T1000 (cell line): ENCODE measurements at places on chromosomes 6 and 20.

DNA sequence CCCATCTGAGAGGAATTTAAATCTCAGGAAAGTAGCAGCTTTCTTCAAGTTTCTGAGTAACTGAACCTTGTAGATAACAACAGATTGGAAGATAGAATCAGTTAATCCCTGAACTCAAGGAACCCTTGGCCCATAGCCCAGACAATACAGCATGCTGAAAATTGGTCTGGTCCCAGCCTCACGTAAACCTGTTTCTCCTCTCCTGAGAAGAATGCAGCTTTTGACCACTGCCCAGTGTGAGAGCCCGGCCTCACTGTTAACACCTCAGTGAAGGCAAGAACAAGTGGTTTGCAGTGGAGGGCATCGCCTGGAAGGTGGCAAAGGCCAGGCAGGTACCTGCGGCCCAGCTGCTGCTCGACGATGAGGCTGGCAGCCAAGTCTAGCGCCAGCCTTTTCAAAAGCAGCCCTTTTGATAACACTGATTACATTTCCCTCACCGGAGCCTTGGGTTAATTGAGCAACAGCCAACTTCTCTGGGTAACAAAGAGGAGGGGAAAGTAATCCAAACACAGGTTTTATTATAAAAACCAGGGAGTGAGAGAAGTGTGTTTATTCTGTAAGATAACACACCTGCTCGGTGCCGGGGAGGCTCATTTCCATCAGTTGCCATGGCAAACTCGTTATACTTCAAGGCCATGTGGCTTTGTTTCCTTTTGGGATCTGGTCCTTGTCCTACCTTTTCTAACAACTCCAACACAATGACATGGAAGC, 54.0 kb downstream of the TRAF3IP2 start:
- no peak for DNase-seq

DNA sequence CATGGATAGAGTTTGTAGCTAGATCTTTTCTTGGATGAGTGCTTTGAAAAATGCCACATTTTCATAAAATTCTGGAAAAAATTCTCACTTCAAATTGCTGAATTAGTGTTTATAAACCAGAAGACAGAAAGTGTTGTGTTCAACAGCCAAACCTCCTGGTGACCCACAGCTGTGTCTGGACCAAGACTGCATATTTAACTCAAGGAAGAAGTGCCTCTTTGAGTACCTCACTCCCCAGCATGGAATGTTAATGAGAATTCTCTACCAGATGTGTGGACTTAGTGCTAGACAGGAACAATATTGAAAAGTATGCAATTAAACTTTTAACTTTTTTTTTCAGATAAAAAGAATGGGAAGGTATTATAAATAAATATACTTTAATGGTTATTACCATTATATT, 609.3 kb downstream of the COL12A1 start:
- DNase-seq, result no peak

DNA sequence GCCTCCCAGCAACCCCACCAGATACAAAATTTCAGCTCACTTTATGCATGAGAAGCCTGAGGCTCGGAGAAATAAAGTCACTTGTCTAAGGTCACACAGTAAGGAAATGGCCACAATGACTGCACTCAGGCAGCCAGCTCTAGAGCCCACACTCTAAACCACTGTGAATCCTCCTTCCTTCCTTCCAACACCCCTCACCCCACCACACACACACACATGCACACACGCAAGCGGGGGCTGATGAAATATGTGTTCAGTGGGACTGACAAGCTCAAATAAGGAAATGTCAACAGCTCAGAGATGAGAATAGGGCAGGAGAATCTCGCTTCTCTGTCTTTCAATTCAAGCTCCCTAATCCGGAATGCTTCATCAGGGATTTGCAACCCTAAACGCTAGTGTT, 6.0 kb upstream of the BPIFA1 start:
- no peak for DNase-seq

GRCh38 chr6:45074439-45074838, 253.7 kb upstream of the RUNX2 start:
- DNase-seq, result no peak

DNA sequence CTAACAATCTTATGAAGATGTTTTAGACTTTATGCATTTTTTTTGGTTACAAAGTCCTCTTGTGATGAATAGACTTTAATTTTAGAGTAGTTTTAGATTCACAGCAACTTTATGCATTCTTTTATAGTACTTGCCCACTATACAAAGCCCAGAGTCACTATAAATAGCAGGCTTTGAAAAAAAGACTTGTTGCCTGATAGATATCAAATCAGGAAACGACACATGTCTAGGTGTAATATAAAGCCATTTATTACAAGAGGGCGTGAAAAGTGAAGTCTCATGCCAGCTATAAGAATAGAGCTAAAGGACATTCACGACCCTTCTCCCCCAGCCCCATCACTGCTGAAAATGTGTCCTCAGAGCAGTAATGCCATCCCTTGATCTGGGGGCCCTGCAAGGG, 78.0 kb upstream of the MRPS10 start:
- no peak for DNase-seq

DNA sequence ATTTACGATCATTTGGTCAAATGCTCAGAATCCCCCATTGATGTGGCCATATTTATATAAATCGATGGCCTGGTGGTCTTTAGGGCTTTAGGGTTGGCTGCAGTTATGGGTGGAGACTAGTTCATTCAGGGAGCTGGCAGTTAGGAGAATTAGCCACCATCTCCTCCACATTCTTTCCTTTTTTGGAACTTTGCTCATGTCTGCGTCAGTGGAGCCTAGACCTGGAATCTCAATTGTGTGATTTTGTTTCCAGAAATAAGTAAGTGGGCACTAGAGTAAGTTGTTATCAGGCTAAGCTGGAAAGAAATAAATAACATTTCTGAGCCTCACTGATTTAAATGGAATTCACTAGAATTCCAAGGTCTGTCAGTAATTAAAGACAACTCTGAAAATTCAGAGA, 29.0 kb upstream of the ELOVL5 start:
- no peak for DNase-seq

DNA sequence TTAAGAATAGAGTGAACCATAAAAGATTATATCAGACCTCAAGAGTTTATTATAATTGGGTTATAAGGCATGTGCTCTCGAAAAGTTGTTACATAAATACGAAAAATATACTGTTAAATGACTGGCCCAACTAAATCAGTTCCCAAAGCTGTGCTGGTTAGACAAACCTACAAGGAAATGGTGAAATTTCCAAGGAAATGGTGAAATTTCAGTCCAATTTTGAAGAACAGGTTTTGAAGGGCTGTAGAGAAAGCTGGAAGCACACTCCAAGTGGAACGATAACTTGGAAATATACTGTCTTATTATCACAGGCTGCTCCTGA, 400 bp upstream of the TRMT11 start:
- no peak for DNase-seq

GRCh38 chr20:40891351-40891750, 137.3 kb upstream of the TOP1 start:
- no peak for DNase-seq

DNA sequence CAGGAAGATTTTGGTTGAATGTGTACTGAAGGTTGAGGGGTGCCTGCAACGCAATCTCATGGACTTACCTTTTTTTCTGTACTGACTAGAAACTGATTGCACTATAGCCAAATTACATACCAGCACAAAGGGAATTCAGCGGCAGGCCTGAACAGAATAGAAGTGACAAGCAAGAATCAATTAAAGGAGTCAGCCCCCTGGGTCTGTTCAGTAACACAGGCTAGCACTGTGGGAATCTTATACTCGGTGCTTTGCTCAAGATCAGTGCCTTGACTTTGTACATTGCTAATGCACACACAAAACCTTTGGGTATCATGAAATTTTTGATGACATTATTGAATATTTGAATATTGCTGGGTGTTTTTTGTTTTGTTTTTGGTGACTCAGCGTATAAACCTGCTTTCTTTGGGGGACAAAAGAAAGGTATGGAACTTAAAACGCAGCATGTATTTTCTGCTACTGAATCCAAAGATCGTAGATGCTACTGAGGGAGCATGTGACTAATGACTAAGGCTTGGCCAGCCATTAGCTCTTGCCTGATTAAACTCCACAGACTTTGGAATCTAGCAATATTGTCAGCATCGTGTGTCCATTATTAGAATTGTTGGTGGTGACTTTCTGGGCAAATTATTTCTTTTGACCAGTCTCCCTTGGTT, 236.6 kb downstream of the ARID1B start:
- DNase-seq, result no peak

DNA sequence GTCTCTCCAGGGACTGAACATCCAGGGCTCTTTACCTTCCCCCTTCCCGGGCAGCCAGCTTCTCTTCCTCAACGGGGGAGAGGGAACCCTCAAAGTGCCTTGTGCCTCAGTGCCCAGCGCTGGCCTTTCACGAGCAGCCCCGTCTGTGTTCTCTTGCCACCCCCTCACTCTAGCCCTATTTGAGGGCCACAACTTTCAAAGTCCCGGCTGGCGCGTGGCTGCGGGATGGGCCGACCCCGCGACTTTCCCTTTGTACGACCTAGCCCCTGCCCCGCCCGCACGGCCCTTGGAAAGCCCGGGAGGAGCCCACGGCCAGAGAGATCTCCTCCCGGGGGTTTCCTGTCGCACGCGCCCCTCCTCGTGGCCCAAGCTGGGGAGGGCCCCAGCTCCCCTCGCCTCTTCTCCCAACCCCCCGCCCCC, 559 bp downstream of the SCRT2 start:
- DNase-seq, result no peak

GRCh38 chr20:63177134-63177784, 38.7 kb downstream of the YTHDF1 start:
- no peak for DNase-seq

DNA sequence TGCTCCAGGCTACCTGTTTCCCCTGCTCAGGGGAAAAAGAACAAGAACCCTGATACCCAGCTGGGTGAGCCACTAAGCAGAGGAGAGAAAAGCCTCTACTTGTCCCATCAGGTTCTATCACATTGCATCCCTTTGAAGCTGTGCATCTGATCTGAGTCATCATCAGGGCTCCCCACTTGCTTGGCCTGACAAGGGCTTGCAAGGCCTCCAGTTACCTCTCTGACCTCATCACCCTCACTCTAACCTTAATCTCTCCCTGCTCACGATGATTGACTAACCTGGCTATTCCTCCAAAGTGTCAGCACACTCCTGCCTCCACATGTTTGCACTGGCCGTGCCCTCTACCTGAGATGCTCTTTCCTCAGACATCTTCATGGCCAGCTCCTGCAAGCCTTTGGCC, 309.5 kb upstream of the CHD6 start:
- no peak for DNase-seq

GRCh38 chr6:170207586-170208181, 83.2 kb downstream of the DLL1 start:
- no peak for DNase-seq

GRCh38 chr20:63931735-63932134, 24.5 kb downstream of the UCKL1 start:
- no peak for DNase-seq

DNA sequence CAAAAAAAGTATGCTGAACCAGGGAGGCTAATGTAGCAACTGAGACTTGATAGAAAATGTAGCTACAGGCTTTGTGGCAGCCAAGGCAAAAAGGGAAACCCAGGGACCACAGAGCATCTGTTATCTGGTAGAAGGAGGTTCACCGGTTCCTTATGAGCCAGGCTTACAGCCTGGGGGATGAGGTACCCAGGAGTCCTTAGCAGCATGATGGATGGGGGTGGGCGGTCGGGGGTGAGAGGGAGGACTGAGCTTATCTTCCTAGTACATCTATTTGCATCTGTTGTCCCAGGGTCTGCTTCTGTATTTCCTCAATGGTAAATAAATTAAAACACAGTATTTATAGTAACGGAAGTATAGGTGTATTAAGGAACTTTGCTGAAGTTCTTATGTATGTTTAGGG, 1.1 kb upstream of the GDAP1L1 start:
- DNase-seq, result no peak

- no peak for DNase-seq
These were observed 76.8 kb upstream of the PIM1 start for GRCh38 chr6:37092923-37093727.

GRCh38 chr6:10535193-10535592, 14.0 kb downstream of the GCNT2 start:
- no peak for DNase-seq

GRCh38 chr6:118544105-118544504, 4.0 kb upstream of the PLN start:
- no peak for DNase-seq

DNA sequence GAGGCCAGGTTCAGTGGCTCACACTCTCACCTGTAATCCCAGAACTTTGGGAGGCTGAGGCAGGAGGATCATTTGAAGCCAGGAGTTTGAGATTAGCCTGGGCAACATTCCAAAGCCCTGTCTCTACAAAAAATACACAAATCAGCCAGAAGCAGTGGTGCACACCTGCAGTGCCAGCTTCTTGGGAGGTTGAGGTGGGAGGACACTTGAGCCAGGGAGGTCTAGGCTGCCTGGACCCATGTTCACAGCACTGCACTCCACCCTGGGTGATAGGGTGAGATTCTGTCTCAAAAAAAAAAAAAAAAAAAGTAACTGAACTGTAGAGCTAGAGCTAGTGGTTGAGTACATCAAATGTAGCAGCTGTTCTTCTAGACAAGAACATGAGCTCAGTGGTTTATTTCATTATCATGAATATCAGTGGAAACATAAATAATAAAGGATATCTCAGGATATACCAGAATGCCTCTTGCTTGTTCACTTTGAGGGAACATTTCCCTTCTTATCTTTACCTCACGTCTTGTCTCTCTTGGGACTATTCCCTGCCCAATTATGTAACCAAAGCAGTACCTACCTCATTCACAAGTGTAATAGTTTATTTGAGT, 17.6 kb downstream of the NANP start:
- no peak for DNase-seq

GRCh38 chr6:144782634-144783033, 497.5 kb downstream of the UTRN start:
- no peak for DNase-seq

DNA sequence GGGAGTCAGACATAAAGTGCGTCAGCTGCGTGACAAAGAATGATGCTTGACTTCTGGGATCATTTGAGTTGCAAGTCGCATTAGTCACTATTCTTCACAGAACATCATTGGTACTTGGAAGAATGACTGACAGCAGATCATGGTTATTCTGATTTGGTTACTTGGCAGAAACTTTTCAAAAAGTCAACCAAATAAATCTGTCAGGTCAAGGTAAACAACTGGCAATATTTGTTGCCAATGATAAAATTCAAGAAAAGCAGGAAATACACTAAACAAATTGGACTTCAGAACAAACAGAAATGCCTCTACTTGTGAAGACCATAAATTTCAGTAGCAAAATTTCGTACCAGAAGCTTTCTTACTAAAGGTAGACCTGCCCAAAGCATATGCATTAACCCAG, 221.6 kb downstream of the TFAP2A start:
- DNase-seq, result no peak

DNA sequence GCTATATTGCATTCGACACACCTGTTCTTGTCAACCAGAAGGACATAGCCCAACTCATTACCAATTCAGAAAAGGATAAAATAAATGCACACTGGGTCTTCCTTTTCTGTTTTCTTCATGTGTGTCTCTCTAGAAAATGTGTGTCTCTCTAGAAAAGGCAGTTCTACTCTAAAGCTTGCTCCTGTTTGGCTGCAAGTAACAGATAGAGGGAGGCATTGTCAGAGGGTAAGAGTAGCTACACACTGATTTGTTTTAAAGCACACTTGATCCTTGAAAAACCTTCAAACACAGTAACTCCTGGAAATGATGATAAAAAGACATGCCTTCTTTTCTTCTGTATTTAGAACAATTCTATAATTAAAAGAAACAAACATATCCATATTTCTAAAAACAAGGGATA, 21.3 kb downstream of the GRM1 start:
- no peak for DNase-seq

- no peak for DNase-seq
These were observed 5.3 kb downstream of the RAB32 start for GRCh38 chr6:146548898-146549374.
